ENCODE measurements at places on chromosomes 1 and 21.

- no peak for DNase-seq
Measured at GRCh38 chr1:160207771-160208556, 2.8 kb downstream of the PEA15 start.

- no peak for DNase-seq
Measured at GRCh38 chr21:34968414-34969333, 80.4 kb downstream of the RUNX1 start.

GRCh38 chr1:67571901-67572593 is 113.0 kb upstream of the GADD45A start:
- DNase-seq, result no peak

DNA sequence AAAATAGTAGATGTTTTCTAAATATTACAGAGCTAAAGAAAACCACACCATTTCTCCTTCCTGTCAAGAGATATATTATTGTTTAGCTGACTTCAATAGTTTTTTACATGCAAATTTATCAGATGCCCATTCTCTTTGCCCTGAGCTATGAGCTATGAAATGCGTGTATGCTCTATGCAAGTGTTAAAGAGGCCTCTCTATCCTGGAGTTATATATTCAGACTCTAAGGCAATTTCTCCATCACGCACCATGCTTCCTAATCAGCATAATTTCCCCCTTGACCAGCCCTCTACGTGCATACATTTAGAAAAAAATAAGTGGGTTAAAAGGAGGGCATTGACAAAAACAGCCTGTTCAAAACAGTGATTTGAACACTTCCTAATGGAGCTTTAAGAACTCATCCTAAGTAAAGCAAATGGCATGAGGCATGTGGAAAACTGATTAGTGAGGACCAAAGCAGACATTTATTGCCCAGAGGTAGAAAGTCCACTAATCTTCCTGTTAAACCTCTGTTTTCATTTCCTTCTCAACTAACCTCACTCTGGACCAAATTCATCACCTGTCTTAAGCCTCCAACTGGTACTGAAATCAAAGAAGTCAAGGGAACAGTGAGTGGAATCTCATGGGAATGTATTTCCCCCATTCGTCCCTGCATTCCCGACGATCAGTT is 565.8 kb upstream of the PKN2 start:
- no peak for DNase-seq

DNA sequence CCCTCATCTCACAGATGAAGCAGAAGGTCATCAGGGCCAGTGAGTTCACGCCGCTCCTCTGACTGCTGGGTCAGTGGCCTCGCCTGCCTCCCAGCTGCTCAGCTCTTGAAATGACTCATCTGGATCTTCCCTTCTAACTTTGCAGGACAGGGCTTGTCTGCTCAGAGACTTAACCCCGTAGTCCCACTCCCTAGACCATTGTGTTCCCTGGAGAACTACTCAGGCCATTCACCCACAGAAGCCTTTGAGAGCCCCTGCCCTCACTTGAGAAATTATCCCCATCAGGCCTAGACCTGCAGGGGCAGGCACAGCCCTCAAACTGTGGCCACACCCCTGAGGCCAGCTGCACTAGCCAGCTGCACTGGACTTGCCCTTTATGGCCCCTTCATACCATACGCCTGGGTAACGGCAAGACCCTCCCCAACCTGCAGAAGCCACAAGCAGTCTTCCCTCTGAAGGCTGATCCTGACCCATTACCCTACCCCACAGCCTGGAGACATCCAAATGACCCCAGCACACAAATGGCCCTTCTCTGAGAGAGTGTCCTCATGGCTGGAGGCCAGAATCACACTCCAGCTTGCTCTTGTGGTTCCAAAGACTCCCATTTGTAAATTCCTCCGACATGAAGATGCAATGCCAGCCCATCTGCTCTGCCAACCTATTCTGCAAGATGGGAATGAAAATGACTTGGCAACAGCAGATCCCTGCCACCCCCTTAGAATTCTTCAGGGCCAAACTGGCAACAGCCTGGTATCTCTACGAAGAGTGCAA is 33.2 kb downstream of the RCSD1 start:
- DNase-seq, result no peak

GRCh38 chr1:211518330-211519289 is 26.6 kb upstream of the RD3 start:
- no peak for DNase-seq

- no peak for DNase-seq
Measured at GRCh38 chr1:246106342-246106763, 400.7 kb downstream of the SMYD3 start.

GRCh38 chr1:94514095-94514727 is 27.3 kb downstream of the F3 start:
- DNase-seq, result peak; percentile 23

DNA sequence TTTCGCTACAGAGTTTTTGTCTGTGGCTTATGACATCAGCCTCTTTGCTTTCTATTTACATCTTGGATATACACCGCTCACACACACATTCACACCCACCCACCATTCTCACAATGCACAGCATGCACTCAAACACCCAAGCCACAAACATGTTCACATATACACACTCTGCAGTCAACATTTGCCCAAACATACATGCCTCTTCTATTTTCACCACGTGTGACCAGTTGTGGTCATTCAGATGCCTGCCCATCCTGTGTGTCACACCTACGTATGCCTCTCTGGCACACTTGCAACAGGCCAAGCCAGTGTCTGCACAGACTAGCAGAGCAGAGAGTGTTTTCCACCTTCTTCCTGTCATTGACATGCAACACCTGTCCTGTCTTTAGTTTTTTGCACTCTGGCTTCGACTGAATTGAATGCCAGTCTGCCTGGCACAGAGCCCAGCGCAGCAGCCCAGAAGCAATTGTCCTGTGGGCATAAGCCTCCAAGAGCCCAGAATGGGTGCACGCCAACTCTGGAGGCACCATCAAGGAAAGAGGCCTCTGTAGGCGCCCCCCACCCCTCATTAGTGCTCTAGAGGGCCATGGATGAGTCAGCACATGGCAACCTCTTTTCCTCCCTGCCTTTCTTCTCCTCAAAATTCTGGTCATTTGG is 37.7 kb upstream of the LRRN2 start:
- peak; percentile 67 for DNase-seq

DNA sequence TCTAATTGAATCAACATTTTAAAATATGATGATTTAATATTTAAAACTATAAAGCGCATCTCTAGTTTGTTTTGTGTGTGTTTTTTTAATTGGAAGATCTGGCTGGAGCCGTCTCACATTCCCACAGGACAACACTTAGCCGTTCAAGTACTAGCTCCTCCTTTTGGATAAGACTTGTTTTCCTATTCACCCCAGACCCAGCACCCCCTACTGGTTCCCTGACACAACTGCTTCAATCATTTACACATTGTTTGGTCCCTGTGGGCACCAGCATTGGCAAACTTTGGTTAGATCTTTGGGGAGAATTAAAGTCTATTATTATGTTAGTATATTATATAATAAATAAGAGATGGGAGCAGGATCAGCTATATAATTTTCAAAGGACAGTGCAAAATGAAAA is 34.5 kb downstream of the TYW3 start:
- DNase-seq, result no peak

DNA sequence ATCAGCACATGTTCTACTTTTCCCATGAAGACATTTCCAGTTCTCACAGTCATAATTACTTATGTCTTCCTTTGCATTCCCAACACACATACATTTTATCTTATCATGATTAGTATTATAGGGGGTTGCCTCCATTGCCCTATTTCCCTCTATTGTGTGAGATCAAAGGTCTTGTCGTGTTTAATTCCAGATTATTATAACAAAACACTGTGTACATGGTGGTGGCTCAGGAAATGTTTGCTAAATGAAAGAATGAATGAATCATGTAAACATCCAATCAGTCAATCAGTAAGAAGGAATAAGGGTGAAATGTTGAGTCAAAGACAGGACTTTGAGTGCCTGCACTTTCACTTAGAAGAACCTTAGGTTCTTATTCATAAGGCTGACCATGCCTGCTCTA is 376.0 kb downstream of the SMYD3 start:
- DNase-seq, result no peak

- peak; percentile 35 for DNase-seq
Measured at GRCh38 chr1:8031176-8031785, 5.2 kb upstream of the ERRFI1 start.
